Activated T-helper 17 cell treated with anti-CD3 and anti-CD28 coated beads, Interleukin-2, amount 50 U/mL, for 72 hours (primary cell): ENCODE measurements at places on chromosomes 3 and 15. TPM values are rescaled to one million over a fixed set of nuclear protein-coding genes. Genes with fewer than 3 reads are reported as not detected.

CATSPER2 gene
- total RNA-seq, result 2.5 TPM

IL20RB gene
- total RNA-seq, result 3.7 TPM

FAM219B gene
- total RNA-seq, result 65.6 TPM

GP9 gene
- not detected for total RNA-seq
